ENCODE measurements at places on chromosomes 1 and 21.

- no peak for DNase-seq
Observed at GRCh38 chr1:200938955-200939354, 44.3 kb downstream of the INAVA start.

DNA sequence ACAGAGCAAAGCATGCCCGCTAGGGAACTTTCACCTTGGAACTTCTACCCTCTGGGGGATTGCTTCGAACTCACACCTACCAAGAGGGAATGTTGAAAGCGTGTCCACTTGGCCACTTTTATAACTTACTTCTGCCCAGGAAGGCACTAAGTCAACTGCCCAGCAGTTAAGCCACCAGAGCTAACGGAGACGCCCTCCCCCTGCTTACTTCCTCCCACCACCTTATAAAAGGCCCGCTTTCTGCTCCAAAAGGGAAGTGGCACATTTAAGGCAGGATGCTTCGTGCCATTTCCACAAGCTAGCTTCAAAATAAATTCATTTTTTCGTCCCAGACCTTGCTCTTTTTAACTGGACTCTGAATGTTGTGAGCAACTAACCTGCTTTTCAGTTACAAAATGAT, 3.2 kb upstream of the AK2 start:
- no peak for DNase-seq

DNA sequence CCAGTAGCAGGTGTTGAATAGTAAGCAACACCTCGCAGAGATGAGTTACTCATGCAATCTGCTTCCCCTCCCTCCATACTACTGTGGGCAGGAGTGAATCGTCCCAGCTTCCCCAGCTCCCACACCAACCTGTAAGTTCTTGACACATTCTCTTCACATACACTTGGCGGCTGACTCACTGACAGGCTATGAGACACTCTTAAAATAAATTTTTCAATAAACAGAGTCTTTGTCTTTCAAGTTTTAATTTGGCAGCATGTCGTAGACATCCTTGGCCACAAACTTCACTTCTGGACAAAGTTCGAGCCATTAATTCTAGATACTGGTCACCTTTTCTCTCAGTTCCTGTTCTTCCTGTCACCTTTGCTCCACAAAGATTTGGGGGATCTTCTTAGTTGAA, 290.7 kb downstream of the TM2D1 start:
- no peak for DNase-seq

GRCh38 chr1:117540532-117540931, 65.3 kb upstream of the TENT5C start:
- DNase-seq: no peak

DNA sequence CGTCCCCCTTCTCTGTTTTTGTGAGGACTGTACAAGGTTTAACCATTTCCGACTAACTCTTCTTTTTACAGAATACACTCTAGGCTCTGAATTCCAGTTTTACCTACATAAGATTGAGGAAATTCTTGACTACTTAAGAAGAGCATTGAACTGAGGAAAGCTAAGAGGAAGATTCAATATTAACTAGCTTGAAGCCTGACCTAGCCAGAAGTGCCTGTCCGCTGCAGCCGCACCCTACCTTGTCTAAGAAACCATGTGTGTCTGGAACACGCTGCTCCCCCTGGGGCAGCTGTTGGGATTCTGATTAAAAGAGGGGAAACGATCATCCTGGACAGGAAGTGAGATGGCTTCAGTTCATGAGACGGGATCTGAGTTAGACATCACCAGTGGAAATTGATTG, 28.9 kb downstream of the CA6 start:
- DNase-seq: no peak

GRCh38 chr1:2529784-2530512, at the start of gene HES5:
TSS of gene HES5 (minus strand) at chr1:2530263. CDS start at chr1:2530164, 99 bp downstream.
- no peak for DNase-seq

- DNase-seq: no peak
Observed at GRCh38 chr1:85427331-85427730, 37.6 kb downstream of the DDAH1 start.

GRCh38 chr1:94119796-94120569, 965 bp downstream of the ABCA4 start:
- DNase-seq: no peak

DNA sequence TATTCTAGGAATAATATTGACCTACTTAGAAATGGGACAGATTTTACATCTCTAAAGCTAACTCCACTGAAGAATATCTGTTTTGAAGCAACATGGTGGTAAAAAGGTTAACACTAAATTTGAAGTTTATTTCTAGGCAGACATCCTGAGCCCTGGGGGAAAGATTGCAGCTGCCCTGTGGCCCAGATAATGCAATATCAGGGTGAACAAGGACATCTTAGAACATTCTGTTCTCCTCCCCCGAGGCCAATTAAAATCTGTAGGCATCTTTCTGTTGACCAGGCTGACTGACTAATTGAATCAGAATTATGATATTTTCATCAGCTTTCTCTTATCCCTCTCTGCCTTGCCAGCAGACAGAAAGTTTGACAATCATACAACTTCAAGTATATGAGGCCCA, 149.8 kb upstream of the DUSP10 start:
- DNase-seq: no peak

DNA sequence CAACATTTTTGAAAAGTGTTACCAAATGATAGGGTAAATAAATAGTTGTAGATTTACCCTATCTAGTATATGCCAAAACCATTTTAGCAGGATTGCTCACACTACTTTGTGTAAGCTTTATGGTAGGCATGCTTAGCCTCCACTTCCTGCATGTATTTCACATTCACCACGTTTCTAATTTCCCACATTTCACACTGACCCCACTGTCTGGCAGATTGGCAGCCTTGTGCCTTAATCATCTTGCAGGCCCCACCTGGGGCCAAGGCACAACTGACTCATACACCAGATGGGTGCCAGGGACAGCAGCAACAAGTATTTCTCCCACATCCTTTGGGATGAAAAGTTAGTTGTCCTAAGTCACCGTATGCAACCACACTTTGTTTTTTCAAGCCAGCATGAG, 21.2 kb upstream of the CENPF start:
- DNase-seq: no peak

DNA sequence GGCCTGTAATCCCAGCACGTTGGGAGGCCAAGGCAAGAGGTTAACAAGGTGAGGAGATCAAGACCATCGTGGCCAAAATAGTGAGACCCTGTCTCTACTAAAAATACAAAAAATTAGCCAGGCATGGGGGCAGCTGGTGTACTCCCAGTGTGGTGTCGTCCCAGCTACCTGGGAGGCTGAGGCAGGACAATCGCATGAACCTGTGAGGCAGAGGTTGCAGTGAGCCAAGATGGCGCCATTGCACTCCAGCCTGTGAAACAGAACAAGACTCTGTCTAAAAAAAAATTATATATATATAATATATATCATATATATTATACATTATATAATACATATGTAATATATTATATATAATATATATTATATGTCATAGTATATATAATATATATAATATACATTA, 249.2 kb upstream of the TPTE start:
- DNase-seq: no peak

DNA sequence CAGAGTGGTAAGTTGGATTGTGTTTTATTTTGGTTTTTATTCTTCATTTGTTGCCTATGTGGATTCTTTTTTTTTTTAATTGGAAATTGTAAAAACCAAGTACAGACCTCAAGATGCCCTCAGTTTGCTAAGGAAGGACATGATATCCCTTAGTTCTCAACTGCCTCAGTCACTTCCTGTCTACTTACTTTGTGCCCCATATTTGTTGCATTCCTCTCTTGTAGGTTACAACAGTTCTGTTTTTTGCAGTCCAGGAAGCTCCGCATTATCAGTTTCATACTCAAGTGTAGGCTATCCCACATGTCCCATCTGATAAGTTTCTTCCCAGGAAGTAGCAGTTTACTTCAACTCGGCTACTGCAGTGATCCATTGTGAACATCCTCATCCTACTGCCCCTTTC, 82.0 kb downstream of the RPAP2 start:
- DNase-seq: no peak

DNA sequence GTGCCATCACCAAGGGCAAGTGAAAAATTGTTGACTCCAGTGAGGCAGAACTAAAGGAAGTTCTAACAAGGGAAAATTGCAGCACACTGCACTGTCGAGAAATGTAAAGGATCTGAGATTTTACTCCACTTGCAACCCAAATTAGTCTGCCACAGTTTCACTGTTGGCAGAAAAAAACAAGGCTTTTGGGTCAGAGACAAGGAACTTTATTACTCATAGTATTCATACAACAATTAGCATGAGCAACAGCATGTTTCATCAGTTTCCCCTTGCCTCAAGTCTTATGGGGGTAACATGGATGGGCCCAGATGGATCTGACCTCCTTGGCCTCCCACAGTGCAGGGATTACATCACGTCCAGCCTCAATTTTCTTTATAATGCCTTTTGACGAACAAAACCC, 125.3 kb downstream of the LTN1 start:
- DNase-seq: no peak
